ENCODE measurements at places on chromosomes 2 and 18. TPM values are rescaled to one million over a fixed set of nuclear protein-coding genes. Genes with fewer than 3 reads are reported as not detected.

- DNase-seq = no peak
- no peak overlapping the region for H3K27ac ChIP-seq
- H3K27me3 ChIP-seq = no peaks in the 10 kb centered on the region
- H3K36me3 ChIP-seq = no peaks in the 10 kb centered on the region
- no peak overlapping the region for H3K4me3 ChIP-seq
- H3K4me1 ChIP-seq = no peaks in the 10 kb centered on the region
Observed at GRCh38 chr2:72526623-72527022, 299.2 kb downstream of the EXOC6B start.

DNA sequence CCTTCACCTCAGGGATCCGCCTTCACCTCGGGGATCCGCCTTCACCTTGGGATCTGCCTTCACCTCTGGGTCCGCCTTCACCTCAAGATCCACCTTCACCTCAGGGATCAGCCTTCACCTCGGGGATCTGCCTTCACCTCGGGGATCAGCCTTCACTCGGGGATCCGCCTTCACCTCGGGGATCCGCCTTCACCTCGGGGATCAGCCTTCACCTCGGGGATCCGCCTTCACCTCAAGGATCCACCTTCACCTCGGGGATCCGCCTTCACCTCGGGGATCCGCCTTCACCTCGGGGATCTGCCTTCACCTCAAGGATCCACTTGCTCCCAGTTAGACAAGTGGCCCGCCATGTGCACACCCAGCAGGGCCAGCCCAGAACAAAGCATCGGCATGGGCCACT is 7.3 kb downstream of the KIF1A start:
- DNase-seq = no peak
- H3K4me1 ChIP-seq = no peaks in the 10 kb centered on the region
- H3K36me3 ChIP-seq = no peaks in the 10 kb centered on the region
- no peaks in the 10 kb centered on the region for H3K27me3 ChIP-seq
- H3K4me3 ChIP-seq = no peak overlapping the region
- H3K27ac ChIP-seq = no peak overlapping the region

GRCh38 chr2:37674946-37675345 is 3.5 kb upstream of the CDC42EP3 start:
- H3K4me3 ChIP-seq = no peak overlapping the region
- no peaks in the 10 kb centered on the region for H3K27me3 ChIP-seq
- no peak overlapping the region for H3K27ac ChIP-seq
- no peak for DNase-seq
- peaks cover 18% of the 10 kb centered on the region for H3K4me1 ChIP-seq
- no peaks in the 10 kb centered on the region for H3K36me3 ChIP-seq

DNA sequence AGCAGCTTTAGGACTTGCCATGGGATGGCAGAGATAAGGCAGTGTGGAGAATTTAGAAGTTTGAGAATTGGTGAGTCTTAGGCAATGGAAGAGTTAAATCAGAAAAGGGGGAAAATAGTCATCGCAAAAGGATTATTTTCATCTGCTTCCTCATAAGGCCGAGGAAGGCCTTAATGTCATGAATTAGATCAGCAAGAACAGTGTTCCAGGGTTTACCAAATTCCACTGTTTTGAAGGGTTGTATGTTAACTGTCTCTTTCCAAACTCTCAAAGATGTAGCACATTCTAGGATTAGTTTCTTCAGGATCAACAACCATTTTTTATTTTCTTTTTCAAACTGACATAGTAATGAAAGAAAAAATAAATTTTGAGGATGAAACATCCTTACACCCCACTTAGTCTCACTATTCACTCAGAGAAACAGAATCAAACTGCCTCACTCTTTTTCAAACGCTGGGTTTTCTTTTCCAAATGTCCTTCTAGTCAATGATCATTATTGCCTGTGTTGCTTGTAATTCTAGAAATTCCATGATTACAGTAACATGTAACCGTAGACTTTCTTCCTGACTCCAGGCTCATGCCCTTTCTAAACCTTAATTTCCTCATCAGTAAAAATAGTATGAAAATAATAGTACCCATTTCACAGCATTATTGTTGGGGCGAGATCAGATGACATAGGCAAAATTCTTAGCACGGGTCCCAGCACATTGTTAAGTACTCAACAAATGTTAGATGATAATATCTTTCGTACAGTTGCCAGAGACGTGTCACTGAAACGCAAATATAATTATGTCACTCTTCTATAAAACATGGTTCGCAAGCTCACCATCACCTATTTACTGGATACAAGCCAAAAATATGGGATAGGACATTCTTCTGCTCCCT is 23.6 kb downstream of the ZEB2 start:
- no peak for DNase-seq
- no peak overlapping the region for H3K27ac ChIP-seq
- H3K36me3 ChIP-seq = no peaks in the 10 kb centered on the region
- no peaks in the 10 kb centered on the region for H3K4me1 ChIP-seq

GRCh38 chr2:202690321-202690900 is 55.6 kb downstream of the FAM117B start:
- H3K4me3 ChIP-seq = no peak overlapping the region
- no peak overlapping the region for H3K27ac ChIP-seq
- no peaks in the 10 kb centered on the region for H3K4me1 ChIP-seq
- no peaks in the 10 kb centered on the region for H3K27me3 ChIP-seq

- H3K4me3 ChIP-seq = no peak overlapping the region
- H3K27me3 ChIP-seq = no peaks in the 10 kb centered on the region
- peaks cover 55% of the 10 kb centered on the region for H3K4me1 ChIP-seq
- H3K27ac ChIP-seq = peak overlapping the region; percentile 75
- DNase-seq = peak; percentile 81
- no peaks in the 10 kb centered on the region for H3K36me3 ChIP-seq
Observed at GRCh38 chr2:96146153-96146880, 1.1 kb upstream of the DUSP2 start.

- peak overlapping the region; percentile 70 for H3K27ac ChIP-seq
- H3K36me3 ChIP-seq = no peaks in the 10 kb centered on the region
- H3K27me3 ChIP-seq = no peaks in the 10 kb centered on the region
- DNase-seq = no peak
- no peak overlapping the region for H3K4me3 ChIP-seq
Observed at GRCh38 chr2:8514274-8514662, 167.6 kb upstream of the ID2 start.

DNA sequence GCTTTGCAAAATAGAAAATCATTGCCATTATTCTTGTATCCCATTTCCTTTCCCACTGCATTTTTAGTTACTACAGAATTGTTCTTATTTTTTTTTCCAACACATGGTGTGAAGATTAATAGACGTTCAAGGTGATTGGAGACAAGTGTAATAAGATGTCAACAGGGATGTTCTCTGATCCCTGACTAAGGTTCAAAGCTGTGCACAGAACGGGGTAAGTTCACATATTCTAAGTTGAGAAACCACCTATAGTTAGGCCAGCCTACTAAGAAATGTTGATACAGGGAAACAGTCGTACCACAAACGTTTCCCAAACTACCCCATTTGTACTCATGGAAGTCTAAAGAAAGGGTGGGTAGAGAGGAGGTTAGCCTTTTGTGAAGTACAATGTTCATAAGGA is 6.4 kb upstream of the TMEM17 start:
- no peak overlapping the region for H3K4me3 ChIP-seq
- no peaks in the 10 kb centered on the region for H3K36me3 ChIP-seq

RASGRP3 gene
- total RNA-seq = 0.29 TPM

CIDEA gene
- not detected for total RNA-seq

EVX2 gene
- not detected for total RNA-seq

SPATA3 gene
- total RNA-seq = not detected

CNRIP1 gene
- total RNA-seq = 6.2 TPM
